HuH-7.5 (cell line): ENCODE measurements at places on chromosomes 5 and 9.

DNA sequence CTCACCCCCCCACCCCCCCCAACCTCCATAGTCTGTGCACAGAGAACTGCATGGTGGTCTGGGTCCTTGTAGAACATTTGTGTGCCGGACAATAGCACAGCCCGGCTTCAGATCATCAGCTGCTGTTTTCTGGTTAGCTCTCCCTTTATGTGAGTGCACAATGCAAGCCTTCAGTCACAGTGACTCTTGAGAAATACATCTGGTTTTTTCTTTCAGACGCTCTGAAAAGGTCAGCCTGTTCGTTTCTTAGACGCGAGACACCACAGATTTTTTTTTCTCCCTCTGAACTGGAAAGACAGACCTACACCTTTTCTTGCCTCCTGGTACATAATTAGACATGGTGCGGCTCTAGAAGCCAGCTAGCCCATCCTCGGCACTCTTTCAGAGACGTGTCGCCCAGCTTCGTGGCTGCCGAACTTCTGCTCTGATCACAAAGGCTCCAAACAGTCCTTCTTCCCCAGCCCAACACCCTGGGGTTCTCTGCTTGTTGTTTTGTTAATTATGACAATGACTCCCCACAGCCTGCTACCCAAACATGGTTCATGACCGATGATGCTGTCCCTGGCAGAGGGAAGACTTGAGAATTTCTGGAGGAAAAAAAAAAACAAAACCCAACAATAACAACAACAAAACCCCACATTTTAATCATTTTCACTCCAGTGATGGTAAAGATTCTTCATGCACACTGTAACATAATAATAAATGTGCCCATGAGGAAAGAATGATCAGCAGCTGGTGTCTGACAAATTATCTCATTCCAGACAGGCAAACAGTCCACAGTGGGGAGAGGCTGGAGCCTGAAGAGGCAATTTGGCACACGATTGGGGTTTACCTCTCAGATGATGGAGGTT lies 241.4 kb upstream of the ZNF462 start:
- DNase-seq = no peak

- no peak for DNase-seq
These were observed 161.1 kb downstream of the GLIS3 start for GRCh38 chr9:4138781-4139180.

DNA sequence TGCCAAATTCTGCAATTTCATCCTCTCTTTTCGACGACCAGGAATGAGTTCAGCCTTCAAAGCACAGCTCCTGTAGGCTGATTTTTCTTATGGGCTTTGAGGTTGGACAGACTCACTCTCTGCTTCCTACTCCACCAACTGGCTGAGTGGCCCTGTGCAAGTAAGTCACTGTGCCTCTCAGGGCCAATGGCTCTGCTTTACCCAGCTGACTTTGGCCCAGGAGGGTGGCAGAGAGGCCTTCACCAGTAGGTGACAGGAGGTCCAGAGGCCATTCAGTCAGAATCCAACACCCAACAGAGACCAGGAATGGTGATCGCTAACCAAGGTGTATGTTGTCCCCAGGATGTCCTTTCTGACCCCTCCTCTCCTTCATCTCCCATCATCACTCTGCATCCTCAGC lies 49.5 kb upstream of the ALDH1B1 start:
- DNase-seq = no peak

- no peak for DNase-seq
These were observed 521.3 kb downstream of the KCTD16 start for GRCh38 chr5:144691936-144692335.

DNA sequence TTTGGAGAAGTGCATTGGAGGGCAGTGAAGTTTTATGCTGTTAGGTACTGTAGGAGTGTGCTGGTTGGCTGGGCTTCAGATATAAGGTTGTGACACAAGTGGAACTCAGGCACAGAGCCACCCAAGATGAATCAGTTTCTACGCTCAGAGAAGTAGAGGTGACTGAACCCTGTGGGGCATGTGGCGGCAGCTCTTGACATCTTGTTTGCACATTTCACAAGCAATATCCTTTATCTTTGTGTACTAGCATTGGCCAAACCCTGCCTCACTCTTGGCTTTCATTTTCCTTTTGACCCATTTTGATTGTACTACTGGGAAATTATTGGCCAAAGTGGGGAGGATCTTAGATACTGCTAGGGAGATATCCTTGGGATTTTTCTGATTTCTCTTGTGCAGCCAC lies 110.0 kb downstream of the PSAT1 start:
- peak; percentile 74 for DNase-seq

- DNase-seq = no peak
These were observed 50.5 kb upstream of the CTNNAL1 start for GRCh38 chr9:109063760-109064159.

- no peak for DNase-seq
These were observed 112.6 kb upstream of the SPDL1 start for GRCh38 chr5:169471021-169471420.

DNA sequence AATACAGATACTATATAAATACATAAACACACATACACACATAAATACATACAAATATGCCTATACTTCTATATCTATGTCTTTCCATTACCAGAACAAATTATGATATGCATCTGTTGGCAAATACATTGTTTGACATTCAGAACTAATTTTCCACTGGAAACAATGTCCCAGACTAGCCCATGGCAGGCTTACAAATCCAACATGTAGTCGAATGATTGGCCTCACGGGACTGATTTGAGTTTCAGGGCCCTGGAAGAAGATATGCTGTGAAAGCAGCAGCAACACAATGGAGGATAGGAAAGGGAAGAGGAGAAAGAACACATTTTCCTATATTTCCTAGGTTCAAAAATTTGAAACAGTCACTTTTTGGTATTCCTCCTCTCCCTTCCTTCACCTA lies 881.1 kb upstream of the DMAC1 start:
- no peak for DNase-seq

DNA sequence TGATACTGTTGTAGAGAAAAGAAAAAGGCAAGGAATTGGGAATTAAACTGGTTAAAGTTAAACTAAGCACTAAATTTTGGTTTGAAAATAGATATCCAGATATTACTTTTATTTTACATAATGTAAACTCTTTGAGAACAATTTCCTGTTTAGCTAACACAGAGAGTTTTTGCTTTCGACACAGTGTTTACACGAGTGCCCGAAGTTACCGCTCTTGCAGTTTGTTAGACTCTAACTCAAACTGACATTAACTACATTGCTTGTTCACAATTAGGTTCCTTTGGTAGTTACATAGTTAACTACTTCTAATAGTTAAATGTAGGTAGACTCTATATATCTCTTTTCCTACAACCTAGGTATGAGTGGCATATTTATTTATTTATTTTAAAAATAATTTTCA lies 117.1 kb upstream of the CHD1 start:
- no peak for DNase-seq

DNA sequence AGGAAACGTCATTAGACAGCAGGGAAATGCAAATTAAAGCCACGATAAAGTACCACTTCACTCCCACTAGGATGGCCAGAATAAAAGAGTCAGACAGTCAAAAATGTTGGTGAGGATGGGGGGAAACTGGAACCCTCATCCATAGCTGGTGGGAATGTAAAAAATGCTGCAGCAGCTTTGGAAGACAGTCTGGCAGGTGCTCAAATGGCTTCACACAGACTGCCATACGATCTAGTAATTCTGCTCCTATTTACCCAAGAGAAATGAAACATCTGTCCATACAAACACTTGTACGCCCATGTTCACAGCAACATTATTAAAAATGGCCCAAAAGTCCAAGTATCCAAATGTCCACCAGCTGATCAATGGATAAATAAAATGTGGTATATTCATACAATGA lies 158.9 kb upstream of the PHYKPL start:
- DNase-seq = no peak

DNA sequence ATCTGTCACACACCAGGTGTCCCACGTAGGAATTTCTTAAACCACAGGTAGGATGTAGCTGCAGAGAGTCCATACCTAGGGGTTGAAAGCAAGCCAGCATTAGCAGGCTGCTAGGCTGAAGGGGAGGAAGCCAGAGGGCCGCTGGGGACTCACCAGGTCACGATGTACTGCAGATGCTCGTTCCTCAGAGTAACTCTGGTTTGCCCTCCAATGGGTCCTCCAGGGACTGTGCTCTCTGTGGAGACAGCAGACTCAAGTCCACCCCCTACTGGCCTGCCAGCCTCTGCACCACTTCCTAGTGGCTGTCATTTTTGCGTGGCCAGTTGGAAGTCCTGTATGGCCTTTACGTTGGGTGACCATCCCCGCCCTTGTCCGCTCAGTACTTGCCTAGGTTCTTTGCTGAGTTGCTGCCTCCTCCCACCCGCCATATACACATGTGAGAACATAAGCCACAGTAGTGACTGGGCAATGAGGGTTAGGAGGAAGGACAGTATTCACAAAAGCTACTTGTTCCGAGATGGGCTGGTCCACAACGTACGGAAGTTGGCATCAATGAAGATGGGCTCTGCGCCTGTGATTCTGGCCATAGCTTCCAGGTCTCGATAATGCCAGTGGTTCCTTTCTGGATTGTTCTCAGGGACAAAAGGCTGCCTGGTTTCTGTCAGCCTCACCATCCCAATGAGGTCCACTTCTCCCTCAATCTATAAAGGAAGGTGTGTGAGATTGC lies 4.1 kb downstream of the RPL7A start:
- DNase-seq = peak; percentile 68

- no peak for DNase-seq
These were observed 287.4 kb downstream of the ARHGAP26 start for GRCh38 chr5:143057580-143057999.

DNA sequence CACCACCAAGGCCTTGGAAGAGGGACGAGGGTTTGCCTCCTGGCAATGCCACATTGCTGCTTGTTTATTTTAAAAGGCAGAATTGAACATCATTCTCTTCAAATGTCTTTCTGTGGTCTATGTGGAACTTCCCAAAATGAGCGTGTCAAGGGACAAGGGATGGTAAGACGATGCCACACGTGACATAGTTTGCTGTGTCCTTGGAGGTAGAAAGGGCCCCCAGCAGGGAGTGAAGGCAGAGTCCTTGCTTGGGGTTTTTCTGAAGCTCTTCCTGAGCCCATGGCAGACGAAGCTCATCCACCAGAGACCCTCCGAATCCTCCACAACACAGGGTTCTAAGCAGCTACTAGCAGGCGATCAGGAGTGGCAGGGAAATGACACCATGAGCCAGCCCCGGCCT lies 28.3 kb downstream of the PRRX2 start:
- DNase-seq = no peak

- DNase-seq = peak; percentile 99
These were observed 6.4 kb downstream of the SLC34A1 start for GRCh38 chr5:177390363-177391300.

- no peak for DNase-seq
These were observed 15.8 kb downstream of the ADRB2 start for GRCh38 chr5:148842161-148842560.

DNA sequence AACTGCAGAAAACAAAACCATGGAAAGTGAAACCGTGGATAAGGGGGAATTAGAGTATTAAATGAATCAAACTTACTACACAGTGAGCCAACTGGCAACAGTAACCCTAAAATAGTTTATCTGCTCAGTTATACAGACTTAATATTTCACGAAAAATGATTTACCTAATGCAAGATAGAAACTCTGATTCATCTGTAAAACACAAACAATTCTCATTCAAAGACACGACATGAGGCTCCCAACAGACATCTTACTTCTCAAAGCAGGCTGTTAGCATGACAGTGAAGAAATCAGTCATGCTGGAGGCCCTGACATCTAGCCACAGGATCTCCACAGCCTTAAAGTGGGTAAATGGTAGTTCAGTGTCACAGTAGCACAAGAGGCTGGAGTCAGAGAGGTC lies 131.2 kb downstream of the FBN2 start:
- DNase-seq = no peak

DNA sequence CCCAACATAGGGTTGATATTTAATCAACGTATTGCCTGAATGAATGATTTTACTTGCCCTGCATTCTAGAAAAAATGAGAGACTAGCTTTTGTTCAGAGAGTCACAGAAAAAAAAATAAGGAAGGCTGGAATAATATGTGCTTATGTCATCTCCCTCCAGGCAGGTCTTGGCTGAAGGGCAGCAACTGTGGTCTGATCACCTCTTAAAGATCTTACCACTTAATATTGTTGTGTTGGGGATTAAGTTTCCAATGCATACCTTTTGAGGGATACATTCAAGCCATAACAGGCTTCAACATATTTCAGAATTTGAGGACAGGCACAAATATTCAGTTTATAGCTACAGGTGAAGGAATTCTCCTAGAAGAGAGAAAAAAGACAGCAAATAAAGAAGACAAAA lies 157.3 kb upstream of the S1PR3 start:
- no peak for DNase-seq

- no peak for DNase-seq
These were observed 4.6 kb downstream of the SMC5 start for GRCh38 chr9:70263421-70263820.

DNA sequence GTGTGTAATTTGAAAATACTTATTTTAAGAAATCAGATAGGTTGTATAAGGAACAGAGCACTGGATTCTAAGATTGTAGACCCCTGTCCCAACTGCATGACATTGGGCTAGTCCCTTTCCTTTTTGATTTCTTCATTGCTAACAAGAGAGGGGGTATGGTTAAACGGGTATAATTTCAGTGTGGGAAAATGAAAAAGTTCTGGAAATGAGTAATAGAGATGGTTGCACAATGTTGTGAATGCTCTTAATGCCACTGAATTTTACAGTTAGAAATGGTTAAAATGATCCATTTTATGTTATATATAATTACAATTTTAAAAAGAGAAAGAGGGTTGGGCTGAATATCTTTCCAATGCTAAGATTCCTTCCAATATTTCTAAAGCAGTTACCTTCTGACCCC lies 103.3 kb upstream of the LHFPL2 start:
- DNase-seq = no peak

DNA sequence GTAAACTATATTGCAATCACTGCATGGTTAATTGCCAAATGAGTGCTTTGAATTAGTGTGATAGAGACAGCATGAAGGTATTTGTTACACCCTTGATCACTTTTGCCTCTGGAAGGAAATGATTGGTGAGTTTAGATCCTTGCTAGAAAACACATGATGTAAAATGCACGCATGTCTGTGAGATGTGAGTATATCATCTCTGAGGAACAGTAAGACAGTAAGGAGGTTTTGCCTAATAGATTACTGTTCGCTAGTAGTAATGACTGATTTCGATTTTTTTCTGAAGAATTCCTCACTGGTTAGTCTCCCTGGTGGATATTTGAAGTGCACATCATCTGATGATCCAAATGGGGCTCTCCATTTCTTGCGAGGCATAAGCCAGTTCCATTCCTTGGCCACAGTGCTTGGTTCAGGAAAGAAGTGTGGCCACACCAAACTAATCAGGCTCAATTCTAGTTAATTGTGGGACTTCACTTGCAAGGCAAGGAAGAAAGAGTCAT lies 156.4 kb upstream of the ADRA1B start:
- no peak for DNase-seq
